CD4-positive, alpha-beta T cell treated with Interleukin-21 for 1 hour (primary cell): ENCODE measurements at places on chromosomes 11 and 22.

DNA sequence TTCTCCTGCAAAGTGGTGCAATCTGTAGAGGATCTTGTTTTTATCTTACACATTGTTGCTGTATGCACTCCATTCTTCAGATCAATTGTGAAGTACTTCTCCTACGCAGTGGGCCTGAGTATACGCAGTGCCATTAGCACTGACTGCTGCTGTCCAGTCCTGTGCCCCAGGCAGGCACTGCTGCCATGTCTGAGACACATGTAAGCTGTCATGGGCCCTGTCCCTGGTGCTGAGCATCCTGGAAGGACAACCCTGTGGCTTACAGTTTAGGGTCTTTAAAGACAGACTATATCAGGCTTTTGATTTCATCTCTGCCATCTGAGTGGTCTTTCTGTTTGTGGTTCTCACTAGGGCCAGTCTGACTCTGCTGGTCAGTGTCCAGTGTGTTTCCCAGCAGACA is 44.8 kb upstream of the PTPN5 start:
- no peak for DNase-seq

- no peak for DNase-seq
Observed at GRCh38 chr22:32083814-32084213, 40.8 kb downstream of the SLC5A1 start.

DNA sequence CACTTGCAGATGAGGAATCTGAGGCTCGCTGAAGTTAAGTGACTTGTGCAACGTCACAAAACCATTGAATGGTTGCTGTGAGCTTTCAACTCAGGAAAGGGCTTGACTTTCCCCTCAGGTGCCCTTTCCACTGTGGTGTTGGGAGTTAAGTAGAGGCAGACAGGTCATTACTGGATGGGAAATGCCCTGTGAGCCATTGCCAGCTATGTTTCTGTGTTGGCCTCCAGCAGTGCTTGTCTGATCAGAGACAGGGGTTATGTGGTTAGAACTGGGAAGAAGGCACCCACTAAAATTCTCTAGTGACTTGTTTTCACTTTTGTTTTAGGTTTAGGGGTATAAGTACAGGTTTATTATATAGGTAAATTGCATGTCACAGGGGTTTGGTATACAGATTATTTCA is 96.6 kb downstream of the FDX1 start:
- peak; percentile 25 for DNase-seq

GRCh38 chr11:30991802-30992512 is 377.6 kb downstream of the DCDC1 start:
- no peak for DNase-seq

DNA sequence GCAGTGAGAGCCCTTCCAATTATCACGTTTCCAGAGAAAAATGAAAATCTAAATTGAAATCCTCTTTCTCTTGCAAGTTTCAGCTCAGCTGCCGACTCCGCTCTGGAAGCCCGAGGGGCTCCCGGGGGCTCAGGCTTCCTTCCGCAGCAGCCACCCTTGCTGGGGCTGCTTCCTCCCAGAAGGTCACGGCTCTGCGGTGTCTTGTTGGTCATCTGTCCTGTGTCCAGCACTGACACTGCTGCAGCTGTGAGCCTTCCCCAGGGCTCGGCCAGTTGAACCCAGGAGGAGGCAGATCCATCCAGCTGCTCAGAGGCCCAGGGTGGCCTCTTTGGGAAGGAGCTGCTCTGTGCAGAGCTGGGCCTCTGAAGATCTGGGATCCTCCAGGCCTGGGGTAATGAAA is 1337.2 kb downstream of the TBC1D22A start:
- DNase-seq: no peak

GRCh38 chr22:43510281-43511070 is 98.7 kb downstream of the MPPED1 start:
- no peak for DNase-seq

GRCh38 chr11:76801736-76802135 is 18.6 kb downstream of the TSKU start:
- DNase-seq: no peak

DNA sequence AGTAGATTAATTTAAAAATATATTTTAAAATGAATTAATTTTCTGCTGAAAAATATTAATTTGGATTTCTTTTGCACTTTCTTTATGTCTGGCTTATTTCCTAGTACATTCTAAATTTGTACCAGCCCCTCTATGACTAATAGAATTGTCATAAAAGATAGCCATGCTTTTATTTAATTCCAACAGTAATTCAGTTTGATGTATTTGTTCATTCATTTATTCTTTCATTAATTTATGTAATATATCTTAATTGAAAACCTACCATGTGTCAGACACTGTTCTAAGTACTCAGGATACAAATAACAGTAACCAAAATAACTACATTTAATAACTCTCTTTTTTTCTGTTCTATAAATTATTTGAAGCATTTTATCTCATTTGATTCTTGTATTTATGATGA is 264.0 kb upstream of the CCDC179 start:
- no peak for DNase-seq

DNA sequence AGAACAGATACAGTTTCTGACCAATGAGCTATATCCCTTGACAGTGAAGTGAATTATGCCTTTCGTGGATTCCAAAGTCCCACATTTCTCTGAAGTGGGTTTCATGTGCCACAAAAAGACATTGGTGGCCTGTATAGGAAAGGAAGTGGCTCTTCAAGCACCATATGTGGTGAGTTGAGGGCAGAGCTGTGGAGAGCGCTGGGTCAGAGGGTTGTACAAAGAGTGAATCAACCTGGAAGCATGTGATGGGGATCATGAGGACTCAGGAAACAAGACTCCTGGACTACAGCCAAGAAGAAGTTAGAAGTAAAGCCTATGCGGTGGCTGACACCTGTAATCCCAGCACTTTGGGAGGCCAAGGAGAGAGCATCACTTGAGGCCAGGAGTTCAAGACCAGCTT is 579 bp upstream of the SLC5A4 start:
- no peak for DNase-seq

DNA sequence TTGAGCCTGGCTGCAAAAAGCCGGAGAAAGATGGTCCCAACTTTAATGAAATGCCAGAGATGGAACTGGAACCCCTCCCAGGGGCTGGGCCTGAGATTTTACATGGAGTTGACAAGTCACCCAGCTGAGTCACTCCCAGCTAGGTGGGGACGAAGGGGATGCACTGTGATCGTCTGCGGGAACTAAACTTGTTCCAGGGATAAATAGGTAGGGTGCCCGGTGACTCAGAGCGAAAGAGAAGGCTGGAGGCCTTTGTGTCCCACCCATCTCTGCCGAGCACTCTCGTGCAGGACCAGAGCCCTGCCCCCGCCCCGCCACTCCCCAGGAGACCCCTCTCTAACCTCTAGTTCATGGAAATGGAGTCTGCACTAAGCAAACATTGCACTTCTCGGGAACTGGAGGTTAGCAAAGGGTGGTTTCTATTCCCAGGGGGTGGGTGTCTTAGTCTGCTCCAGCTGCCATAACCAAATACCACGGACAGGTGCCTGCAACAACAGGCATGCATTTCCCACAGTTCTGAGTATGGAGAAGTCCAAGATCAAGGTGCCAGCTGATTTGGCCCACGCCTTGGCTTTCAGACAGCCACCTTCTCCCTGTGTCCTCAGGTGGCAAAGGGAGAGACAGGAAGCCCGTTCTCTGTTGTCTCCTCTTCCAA is 60.7 kb upstream of the FADD start:
- no peak for DNase-seq

- DNase-seq: no peak
Observed at GRCh38 chr11:99631618-99632017, 610.9 kb downstream of the CNTN5 start.

- DNase-seq: no peak
Observed at GRCh38 chr11:122804796-122805195, 33.5 kb upstream of the CRTAM start.

- DNase-seq: no peak
Observed at GRCh38 chr11:32334822-32335221, 100.5 kb downstream of the WT1 start.

GRCh38 chr11:16783321-16783801 is 44.9 kb downstream of the C11orf58 start:
- no peak for DNase-seq

DNA sequence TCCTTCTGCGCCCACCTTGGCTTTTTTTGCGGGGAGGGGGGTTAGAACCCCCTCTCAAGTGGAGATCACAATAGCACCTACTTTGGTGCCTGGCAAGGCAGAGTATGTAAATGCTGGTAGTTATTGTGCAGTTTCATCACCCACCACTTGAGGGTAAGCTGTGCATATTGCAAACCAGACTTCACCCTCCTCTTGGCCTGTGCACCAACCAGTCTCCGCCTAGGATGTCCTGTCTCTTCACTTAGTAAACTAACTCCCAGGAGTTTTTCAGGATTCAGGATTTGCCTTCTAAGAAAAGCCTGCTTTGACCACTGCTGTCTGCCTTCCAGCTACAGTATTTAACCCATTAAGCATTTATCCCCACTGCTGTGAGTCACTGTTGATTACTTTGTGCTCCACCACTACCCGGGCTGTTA is 2.0 kb upstream of the UBXN1 start:
- DNase-seq: peak; percentile 65

DNA sequence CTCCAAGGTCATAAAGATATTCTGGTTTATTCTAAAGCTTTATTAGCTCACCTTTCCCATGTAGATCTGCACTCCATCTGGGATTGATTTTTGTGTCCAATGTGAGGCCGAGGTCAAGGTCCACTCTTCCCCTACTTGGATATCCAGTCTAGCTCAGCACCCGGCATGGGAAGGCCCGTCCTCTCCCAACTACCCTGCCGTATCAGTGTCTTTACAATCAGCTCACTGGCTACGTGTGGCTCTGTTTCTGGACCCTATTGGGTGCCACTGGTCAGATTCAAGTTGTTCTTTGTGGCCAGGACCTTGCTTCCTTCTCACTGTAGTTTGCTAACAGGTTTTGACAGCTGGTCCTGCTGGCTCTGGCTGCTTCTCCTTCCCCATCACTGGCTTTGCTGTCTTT is 30.9 kb downstream of the KCNQ1OT1 start:
- no peak for DNase-seq

DNA sequence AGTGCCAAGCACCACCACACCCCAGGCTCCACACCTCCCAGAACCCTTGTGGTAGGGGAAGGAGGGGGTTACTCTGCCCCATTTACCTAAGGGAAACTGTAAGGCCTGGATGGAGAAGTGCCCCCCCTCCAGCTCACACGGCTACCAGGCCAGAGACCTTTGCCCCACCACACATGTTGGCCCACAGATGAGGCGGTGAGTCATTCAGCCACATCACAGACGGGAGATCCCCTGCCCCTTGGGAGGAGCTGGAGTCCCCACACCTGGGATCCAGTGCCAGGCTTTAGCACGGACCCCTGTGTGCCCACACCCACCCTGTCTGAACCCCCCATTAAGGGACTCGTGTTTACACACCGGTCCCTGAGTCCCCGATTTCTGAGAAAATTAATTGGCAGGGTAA is 24.9 kb downstream of the CDKN1C start:
- DNase-seq: no peak

DNA sequence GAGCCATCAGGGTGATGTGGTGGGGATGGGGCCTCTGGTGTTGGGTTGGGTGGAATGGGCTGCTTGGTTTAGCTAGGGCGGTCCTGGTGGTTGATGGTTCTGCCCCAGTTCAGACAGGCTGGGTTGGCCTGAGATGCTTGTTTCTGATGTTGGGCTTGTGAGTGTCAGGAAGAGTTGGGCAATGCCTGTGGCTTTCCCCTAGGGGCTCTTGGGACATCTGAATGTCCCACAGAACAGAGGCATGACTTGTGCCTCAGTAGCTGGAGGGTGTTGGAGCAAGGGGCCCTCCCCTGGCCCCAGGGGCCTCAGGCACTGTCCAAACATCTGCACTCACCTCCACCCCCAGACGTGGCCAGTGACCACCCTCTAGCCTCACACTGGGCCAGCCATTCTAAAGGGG is 14.0 kb upstream of the CTSD start:
- DNase-seq: no peak

DNA sequence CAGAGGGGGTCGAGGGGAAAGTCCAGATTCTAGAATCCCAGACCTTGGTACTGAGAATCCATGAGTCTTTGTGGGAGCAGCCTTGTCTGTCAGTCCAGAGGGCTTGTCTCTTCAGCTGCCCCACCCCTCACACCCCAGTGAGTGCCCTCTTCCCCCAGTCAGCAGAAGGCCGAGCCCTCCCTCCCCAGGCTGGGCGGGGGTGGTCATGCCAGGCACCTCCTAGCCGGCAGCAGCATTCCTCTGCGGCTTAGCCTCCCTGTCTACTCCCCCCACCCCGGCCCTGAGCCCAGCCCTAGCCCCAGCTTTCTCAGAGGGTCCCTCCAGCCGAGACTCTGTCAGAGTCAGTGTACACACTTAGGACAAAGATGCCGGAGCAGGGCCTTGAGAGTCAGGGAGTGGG is 4.6 kb downstream of the SOX10 start:
- DNase-seq: no peak

DNA sequence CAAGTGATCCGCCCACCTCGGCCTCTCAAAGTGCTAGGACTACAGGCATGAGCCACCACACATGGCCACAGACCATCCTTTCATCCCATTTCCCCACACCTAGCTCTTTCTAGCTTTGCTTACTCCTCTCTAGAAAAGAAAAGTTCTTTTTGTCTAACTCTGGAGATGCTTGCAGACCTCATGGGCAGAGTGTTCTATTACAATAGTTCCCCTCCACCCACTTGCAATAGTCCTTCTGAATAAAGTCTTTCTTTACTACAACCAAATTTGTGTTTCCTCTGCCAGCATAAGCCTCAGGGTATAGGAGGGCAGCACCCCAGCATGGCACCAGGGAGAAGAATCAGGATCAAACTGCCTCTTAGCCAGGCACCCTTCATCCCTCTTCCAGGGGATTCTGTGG is 18.8 kb upstream of the RTL6 start:
- DNase-seq: no peak

DNA sequence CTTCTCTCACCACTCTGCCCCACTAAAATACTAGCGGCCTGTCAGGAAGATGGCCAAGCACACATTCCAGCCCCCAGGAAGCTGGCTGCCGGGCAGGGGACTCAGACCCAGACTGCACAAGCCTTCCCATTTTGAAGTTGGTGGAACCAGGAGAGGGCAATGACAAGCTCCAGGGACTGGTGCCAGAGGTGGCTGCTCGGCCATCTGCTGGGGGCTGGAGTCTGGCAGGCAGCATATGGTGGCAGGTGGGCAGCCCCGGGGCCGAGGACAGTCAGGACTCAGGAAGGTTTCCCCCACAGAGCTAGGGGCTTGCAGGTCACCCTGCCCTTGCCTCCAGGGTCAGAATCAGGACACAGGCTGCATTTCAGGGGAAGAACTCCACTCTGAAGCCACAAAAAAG is 22.6 kb downstream of the KCNJ5 start:
- no peak for DNase-seq

GRCh38 chr22:35637254-35637653 is 11.0 kb upstream of the APOL6 start:
- DNase-seq: no peak

- no peak for DNase-seq
Observed at GRCh38 chr11:62333768-62334167, 3.5 kb upstream of the ASRGL1 start.

GRCh38 chr11:116742104-116742503 is 30.7 kb downstream of the BUD13 start:
- DNase-seq: no peak

DNA sequence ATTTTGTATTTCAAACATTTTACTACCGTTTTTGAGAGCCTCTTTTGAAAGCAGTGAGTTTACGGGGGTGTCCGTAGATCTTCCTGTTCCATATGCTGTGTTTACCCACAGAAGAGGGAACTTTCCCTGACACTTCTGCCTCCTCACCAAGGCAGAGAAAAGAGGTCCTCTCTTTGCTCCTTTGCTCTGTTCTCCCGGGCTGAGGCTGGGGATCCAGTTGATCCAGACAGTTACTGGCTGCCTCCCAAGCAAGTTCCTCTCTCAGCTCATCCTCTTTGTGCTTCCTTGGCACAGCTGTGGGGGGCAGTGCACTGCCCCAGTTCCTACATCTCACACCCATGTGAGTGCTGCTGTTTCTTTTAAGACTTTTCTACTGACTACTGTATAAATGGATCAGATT is 813.7 kb downstream of the NTM start:
- DNase-seq: no peak
